H1 (cell line): ENCODE measurements at places on chromosomes 11 and 22.

- DNase-seq, result no peak
These were observed 11.0 kb upstream of the OR10D3 start for GRCh38 chr11:124172101-124172500.

GRCh38 chr11:78262691-78263090 lies 74.0 kb downstream of the USP35 start:
- no peak for DNase-seq

DNA sequence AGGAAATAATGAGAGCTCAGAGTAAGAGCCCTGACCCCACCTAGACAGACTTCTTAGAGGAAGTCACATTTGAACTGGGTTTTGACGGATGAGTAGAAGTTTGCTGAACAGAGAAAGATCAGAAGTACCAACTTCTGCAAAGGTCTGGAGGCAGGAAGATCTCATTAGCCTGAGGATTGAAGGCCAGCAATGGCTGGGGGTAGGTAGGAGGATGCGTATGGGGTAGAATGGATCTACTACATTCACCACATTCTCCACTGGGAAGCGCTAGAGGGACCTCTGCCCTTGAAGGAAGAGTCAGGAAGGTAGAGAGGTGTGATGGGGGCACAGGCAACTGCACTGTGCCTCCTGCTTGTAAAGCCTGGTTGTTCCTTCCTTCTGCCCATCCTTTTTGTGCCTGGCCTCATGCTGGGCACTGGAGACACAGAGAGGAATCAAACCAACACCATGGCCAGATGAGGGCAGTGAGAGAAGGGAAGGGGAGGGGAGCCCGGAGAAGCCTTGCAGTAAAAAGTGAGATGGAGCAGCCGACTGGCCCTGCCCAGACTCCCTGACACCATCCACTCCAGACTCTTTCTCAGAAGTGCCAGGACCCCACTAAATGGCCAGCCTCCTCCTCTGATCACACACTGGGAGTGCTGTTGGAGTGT lies 4.9 kb downstream of the TPBGL start:
- DNase-seq, result no peak

DNA sequence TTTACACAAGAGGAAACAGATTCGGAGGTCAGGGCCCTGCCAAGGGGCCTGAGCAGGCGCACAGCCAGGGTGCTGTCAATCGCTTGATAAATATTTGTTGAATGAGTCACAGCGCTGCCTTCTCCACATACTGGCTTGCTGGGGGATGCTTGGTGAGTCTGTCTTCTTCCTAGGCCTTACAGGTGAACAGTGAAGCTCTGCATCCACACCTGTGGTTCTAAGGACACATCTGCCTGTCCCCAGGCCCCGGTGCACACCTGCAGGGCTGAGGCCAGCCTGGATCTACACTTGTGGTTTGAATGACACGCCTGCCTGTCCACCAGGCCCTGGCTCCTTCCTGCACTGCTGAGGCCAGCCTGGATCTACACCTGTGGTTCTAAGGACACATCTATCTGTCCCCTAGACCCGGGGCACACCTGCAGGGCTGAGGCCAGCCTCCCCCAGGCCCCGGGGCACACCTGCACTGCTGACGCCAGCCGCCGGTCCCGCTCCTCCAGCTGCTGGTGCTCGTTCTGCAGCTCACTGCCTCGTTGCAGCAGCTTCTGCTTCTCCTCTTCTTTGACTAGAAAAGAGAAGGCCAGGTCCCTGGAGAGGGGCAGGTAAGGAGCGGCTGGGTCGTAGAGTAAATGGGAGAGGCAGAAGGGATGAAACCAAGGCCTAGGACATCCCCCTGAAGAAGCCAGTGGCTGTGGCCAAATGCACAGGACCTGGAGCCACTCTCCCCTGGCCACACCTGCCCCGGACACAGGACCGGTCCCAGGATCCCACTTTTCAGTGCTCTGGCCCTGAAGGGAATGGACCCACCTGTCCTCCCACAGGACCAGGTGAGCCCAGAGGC lies 124.6 kb downstream of the PHF21B start:
- no peak for DNase-seq

DNA sequence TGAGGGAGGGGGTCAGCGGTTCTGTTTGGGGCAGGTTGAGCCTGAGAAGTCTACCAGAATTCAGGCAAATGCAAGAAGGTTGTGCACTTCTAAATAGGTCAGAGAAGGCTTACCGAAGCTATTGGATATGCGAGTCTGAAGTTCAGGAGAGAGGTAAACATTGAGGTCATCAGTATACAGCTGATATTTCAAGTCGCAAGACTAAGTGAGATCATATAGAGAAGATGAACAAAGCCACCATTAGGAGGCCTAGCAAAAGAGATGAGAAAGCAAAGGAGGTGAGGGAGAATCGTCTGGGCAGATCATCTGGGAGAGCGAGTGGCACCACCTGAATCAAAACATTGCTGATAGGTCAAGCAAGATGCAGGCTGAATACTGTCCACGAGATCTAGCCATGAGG lies 430.6 kb downstream of the BUD13 start:
- no peak for DNase-seq

DNA sequence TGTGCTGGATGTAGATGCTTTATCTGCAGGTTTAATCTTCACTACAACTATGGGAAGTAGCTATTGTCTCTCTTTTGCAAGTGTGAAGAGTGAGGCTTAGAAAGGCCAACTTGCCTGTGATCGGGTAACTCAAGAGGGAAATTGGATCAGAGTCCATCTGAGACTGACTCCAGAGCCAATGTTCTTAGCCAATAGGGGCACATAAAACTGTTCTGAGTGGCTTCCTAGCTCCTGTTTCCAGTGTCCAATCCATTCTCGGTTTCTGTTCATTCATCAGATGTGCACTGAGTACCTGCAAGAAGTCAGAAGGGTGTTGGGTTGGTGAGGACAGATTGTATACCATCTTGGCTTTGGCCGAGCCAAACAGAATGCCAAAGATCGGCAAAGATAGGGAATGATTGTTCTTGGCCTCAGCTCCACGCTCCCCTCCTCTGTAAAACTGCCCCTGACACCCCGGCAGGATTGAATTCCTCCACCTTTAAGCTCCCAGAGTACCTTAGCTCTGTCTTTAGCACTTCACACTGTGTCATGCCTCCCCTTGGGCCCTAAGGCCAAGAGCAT lies 100.0 kb downstream of the PTPRJ start:
- DNase-seq, result no peak

GRCh38 chr11:3375552-3375951 lies 3.4 kb downstream of the ZNF195 start:
- no peak for DNase-seq

DNA sequence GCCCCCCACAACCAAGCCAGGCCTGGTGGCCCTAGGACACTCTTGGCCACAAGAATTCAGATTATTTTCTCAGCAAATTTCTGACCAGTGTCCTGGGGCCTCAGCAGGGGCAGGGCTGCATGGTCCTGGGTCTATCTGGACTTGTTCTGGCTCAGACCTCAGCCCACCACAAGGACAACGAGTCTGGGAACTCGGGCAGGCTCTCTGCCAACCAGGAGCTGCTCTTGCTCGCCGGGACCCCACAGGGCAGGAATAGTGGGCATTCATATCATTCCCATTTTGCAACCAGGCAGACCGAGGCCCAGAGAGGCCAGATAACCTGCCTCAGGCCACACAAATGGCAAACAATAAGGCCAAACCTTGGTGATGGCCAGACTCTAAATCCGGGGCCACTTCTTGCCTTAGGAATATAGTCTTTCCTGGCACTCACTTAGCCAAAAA lies 75.4 kb upstream of the WNT7B start:
- DNase-seq, result no peak

GRCh38 chr22:23713696-23714595 lies 23.1 kb downstream of the RGL4 start:
- DNase-seq, result no peak

DNA sequence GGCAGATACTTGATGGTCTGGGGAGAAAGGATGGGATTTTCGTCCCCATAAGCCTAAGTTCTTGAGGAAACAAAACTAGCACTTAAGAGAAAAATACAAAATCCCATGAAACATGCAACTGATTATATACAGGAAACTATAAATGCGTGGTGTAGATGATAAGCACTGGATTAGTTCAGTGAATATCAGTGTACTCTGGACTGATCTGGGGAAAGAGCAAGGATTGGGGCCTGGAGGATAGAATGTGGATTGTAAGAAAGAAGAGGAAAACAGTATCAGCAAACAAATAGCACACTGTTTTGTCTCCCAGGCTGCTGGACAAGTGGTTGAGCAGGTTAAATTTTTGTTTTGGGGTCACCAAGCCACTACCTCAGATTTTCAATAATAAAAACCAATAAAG lies 49.8 kb downstream of the DCUN1D5 start:
- no peak for DNase-seq

GRCh38 chr11:121466063-121466794 lies 13.5 kb upstream of the SORL1-AS1 start:
- DNase-seq, result peak; percentile 77

GRCh38 chr22:23042179-23042578 lies 28.1 kb upstream of the GNAZ start:
- no peak for DNase-seq

DNA sequence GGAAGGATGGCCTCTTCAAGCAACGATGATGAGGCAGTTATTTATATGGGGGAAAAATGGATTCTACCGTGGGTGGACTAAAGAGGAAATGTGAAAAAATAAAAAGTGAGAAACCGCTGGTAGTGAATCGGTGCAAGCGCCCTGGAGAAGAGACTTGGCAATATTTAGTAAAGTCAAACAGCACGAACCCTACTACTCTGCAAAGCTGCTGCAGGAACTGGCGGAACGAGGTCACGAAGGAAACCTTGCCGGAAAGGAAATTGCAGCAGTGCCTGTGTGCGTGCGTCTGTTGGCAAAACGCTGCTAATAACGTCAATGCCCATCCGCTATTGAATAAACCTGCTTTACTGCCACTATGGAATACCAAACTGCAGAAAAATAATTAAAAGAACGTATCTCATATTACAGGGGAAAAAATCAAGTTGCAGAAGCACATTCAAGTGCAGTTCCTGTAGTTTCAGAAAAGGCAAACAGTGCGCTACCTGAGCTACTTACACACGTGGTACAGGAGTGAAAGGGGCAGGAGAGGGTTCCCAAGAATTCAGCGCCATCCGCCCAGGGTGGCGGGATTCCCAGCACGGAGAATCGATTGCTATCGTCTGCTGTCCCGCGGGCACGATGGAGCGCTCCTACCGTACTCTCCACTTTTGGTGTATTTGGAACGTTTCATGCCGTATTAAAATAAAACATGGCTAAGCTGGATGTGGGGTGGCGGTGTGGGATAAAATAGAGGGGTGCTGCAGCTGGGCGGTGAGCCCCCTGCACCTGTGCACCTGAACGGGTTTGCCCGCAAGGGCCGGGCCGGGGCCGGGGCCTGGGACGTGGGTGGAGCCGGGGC lies 585 bp upstream of the NADSYN1 start:
- DNase-seq, result no peak

- no peak for DNase-seq
These were observed 7.6 kb downstream of the ARVCF start for GRCh38 chr22:20009018-20009491.

- DNase-seq, result no peak
These were observed 22.0 kb downstream of the PIH1D2 start for GRCh38 chr11:112051768-112052167.

GRCh38 chr11:85619499-85619898 lies 7.6 kb downstream of the DLG2 start:
- DNase-seq, result no peak

DNA sequence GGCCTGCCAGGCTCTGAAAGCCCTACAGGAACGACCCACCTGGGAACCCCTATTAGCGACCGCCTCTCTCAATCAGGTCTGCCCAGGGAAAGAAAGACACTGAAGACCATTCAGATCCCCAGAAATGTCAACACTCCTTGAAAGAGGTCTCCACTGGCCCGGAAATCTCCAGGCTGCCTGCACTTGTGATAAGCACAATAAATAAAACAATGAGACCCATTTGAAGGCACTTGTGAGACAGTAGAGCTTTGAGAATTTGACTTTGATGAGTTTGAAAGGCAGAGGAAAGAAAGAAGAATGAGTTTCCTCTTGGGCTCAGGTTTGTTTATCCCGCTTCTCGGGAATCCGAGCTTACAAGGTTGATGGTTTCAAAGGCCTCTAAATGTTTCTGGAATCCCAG lies 416.3 kb downstream of the BUD13 start:
- DNase-seq, result no peak

DNA sequence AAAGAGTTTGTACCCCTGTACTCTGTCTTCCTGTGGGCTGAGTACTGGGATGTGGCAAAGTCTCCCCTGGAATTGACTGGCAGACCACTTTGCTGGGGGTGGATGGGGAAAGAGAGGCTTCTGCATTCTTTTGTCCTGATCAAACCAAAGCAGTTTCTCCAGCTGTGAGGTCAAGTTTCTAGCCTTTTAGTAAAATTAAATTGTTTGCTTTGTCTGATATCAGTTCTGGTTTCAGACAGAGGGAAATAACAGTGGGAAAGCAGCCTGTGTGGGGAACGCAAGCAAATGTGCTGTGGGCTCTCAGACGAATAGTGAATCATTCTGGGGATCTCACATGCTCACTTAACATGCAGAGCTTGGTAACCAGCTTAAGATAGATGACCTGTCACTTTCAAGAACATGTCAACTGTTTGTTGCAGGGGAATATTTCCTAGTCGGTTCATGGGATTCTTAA lies 151.6 kb downstream of the FAT3 start:
- DNase-seq, result no peak

DNA sequence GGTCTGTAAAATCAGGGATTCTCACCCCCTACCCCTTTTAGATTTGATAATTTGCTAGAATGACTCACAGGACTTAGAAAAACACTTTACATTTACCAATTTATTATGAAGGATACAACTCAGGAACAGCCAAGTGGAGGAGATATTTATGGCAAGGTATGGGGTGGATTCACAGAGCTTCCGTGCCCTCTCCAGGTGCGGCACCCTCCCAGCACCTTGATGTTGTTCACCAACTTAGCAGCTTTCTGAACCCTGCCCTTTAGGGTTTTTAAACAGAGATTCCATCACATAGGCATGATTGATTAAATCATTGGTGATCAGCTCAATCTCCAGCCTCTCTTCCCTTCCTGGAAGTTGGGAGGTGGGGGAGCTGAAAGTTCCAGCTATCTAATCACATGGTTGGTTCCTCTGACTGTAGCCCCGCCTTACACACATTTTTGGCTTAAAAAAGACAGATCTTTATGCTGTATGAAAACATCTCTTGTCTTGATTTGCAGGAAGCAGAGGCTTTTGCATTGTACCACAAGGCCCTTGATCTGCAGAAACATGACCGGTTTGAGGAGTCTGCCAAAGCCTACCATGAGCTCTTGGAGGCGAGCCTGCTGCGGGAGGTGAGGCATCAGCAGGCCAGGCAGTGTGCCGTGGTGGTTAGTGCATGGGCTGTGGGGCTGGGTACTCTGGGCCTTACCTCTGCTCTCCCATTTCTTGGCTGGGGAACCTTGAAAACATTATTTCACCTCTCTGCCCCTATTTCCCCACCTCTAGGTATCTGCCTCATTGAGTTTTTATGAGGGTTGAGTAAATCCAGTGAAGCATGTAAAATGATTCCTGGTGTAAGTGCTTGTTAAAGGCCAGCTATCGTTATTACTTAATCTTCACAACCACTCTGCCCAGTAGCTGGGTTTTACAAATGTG lies 27.0 kb downstream of the CABIN1 start:
- DNase-seq, result no peak

- no peak for DNase-seq
These were observed 42.6 kb downstream of the ZNF215 start for GRCh38 chr11:6968816-6969215.

GRCh38 chr11:41413843-41414242 lies 45.6 kb downstream of the LRRC4C start:
- no peak for DNase-seq

- DNase-seq, result no peak
These were observed 2.2 kb upstream of the NUP160 start for GRCh38 chr11:47850337-47850736.

- no peak for DNase-seq
These were observed 39.1 kb downstream of the DIXDC1 start for GRCh38 chr11:111976119-111976766.

- DNase-seq, result no peak
These were observed 295.3 kb upstream of the CNTN5 start for GRCh38 chr11:98725471-98725870.
